MCF 10A (cell line): ENCODE measurements at places on chromosomes 6 and 20. TPM values are rescaled to one million over a fixed set of nuclear protein-coding genes. Genes with fewer than 3 reads are reported as not detected.
A peak's percentile ranks its signal among the peaks of the same experiment; 100 is the strongest.

GRCh38 chr20:23145281-23145700 lies 59.2 kb upstream of the CD93 start:
- H3K27me3 ChIP-seq, result no peaks in the 10 kb centered on the region
- peaks cover 4% of the 10 kb centered on the region for H3K36me3 ChIP-seq
- no peak overlapping the region for H3K4me3 ChIP-seq
- peak overlapping the region; percentile 20 for H3K27ac ChIP-seq

GRCh38 chr20:62039738-62040137 lies 25.9 kb downstream of the TAF4 start:
- DNase-seq, result no peak
- H3K4me1 ChIP-seq, result peaks cover 23% of the 10 kb centered on the region
- peaks cover 5% of the 10 kb centered on the region for H3K36me3 ChIP-seq
- no peak overlapping the region for H3K27ac ChIP-seq
- H3K27me3 ChIP-seq, result no peaks in the 10 kb centered on the region

DNA sequence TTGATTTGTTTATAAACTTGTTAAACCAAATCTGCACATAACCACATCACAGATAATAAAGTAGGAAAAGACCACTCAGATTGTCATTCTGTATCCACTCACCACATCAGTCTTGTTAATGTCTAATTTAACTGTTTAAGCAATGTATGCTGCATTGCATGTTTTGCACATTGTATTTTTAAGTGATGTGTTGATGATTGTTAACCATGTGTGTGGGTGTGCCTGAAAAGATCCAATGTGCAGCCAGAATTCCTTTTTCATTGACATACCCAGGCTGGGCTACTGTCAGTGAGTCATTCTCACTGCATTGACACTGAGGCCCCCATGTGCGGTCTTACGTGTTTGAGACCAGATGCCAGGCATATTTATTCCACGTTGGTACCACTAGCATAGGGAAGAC lies 167.3 kb downstream of the TRMT11 start:
- no peak overlapping the region for H3K27ac ChIP-seq
- no peak for DNase-seq

GRCh38 chr6:25167961-25168360 lies 111.2 kb upstream of the CARMIL1 start:
- H3K4me3 ChIP-seq, result no peak overlapping the region
- no peaks in the 10 kb centered on the region for H3K27me3 ChIP-seq
- H3K4me1 ChIP-seq, result peaks cover 34% of the 10 kb centered on the region
- peaks cover 4% of the 10 kb centered on the region for H3K36me3 ChIP-seq
- DNase-seq, result no peak
- no peak overlapping the region for H3K27ac ChIP-seq

GRCh38 chr6:121932076-121932991 lies 467.1 kb upstream of the HSF2 start:
- H3K27me3 ChIP-seq, result no peaks in the 10 kb centered on the region
- peak; percentile 28 for DNase-seq
- H3K36me3 ChIP-seq, result no peaks in the 10 kb centered on the region

Gene ADGRF1
- total RNA-seq, result 1.3 and 3.5 TPM in 2 replicates
